Stimulated activated CD4-positive, alpha-beta T cell treated with anti-CD3 and anti-CD28 coated beads, Interleukin-1b, Interleukin-23, amount 100 ng/mL, for 1 hour (primary cell): ENCODE measurements at places on chromosomes 11 and 22.

DNA sequence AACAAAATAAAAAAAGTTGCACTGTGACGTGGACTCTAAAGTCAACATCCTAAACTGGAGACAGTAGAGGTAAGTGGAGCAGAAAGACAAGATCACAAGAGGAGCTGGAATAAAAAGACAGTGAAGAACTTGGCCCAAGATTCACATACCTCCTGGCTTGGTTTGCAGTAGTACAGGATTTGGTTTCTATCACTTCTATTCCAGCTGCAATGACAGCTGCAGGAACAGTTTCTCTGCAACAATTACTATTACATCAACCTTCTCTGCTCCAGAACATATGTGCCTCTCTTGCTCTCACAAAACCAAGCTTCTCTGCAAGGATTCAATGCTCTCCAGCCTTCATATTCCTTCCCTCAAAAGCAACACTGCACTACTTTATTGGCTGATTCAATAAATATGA lies 7.8 kb upstream of the KDM2A start:
- DNase-seq: no peak

- no peak for DNase-seq
These were observed 63.3 kb downstream of the SLC22A24 start for GRCh38 chr11:63080682-63081081.

GRCh38 chr11:12810568-12810894 lies 136.3 kb downstream of the TEAD1 start:
- DNase-seq: no peak

- no peak for DNase-seq
These were observed 82.3 kb upstream of the EED start for GRCh38 chr11:86162239-86162638.

DNA sequence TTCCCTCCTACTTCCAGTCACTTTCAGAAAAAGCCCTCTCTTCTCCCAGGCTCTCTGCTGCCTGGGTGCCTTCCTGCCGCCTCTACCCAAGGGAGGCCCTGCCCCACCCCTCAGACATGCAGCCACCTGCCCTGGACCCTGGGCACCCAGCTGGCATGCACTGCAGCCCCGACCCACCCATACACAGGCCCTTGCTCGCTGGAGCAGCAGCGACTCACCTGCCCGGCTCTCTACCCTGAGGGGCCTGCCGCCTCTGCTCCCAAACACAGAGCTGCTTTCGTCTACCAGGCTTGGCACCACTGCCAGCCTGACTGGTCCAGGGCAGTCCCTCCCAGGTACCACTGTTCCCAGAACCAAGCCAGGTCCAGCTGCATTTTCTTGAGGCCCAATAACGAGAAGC lies 1.2 kb upstream of the TSSK2 start:
- DNase-seq: no peak

DNA sequence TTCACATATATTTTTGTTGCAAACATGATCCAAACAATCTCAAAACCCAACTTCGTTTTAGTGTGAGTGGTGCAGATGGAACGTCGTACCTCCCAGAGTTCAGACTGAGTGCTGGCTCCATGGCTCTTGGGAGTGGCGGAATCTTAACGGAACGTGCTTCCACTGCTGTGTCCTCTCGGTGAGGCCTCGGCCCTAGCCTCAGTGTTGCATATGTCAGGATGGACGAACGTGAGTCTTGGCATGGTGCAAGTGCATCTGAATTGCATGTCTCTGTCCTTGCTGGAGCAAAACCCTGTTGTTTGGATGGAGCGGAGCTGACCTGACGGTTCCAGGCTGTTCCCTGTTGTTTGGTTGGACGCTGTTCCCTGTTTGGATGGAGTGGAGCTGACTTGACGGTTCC lies 306.8 kb downstream of the TBC1D22A start:
- DNase-seq: no peak

DNA sequence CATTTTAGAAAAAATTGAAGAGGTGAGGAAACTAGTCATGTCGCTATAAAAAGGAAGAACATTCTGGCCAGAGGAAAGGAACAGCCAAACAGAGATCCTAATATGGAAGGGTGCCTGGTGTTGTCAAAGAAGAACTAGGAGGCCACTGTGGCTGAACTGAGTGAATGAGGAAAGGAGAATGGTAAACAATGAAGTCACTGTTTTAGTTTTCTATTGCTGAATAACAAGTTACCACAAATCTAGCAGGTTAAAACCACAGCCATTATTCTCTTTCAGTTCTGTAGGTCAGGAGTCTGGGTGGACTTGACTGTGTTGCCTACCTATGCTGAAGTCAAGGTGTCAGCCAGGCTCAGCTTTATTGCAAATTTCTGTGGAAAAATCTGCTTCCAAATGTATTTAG lies 549.3 kb upstream of the CCDC90B start:
- no peak for DNase-seq

GRCh38 chr22:24471570-24471969 lies 23.6 kb upstream of the UPB1 start:
- no peak for DNase-seq

DNA sequence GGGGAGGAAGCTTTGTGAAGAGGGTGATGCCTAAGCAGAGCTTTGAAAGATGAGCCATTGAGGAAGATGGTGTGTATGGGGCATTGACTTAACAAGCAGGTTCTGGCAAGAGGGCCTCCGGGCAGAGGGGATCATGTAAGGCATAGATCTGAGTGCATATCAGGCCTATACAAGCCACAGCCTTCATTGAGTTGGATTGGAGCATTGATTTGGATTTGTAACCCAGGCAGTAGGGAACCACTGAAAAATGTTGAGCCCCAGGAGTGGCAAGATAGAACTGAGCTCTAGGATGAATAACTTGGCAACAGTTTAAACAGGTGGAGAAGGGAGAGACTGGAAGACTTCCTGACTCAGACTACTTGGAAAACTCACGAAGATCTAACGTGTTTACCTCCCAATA lies 21.4 kb downstream of the PANX1 start:
- DNase-seq: no peak

GRCh38 chr22:36331912-36332622 lies 55.7 kb downstream of the MYH9 start:
- DNase-seq: no peak

DNA sequence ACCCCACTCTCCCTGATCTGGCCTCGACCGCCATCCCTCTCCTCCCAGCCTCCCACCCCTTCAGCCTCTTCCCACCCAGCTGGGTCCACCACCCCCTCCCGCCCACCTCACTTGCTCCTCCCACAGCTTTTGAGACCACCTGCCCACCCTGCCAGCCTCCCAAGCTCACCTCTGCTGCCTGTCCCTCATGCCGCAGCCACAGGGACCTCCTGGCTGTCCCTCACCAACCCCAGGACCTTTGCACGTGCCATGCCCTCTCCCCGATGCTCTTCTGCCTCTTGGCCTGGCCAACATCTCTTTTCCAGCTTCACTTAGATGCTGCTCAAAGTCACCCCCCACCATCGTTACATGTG lies 6.5 kb downstream of the PNPLA5 start:
- DNase-seq: no peak

DNA sequence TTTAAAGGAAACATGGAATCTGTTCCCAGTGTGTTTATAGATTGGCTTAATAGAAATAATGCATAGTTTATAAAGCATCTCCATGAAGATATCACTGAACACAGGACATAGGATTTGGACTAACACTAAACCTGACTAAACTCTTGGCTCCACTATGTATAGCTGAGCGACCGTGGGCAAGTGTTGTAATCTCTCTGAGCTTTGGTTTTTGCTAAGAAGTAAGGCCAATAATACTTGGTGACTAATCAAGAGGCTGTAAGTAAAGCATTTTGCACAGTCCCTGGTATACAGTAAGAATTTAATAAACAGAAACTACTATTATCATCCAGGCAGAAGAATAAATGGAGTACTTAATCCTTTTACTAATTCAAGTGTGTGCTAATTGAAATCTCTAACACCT lies 125.5 kb upstream of the MTMR2 start:
- DNase-seq: no peak

- no peak for DNase-seq
These were observed 10.9 kb upstream of the HMOX1 start for GRCh38 chr22:35369996-35370395.

GRCh38 chr11:8934742-8935488 lies 2.2 kb upstream of the C11orf16 start:
- DNase-seq: no peak

GRCh38 chr11:280706-281485 lies 2.7 kb downstream of the NLRP6 start:
- DNase-seq: no peak

DNA sequence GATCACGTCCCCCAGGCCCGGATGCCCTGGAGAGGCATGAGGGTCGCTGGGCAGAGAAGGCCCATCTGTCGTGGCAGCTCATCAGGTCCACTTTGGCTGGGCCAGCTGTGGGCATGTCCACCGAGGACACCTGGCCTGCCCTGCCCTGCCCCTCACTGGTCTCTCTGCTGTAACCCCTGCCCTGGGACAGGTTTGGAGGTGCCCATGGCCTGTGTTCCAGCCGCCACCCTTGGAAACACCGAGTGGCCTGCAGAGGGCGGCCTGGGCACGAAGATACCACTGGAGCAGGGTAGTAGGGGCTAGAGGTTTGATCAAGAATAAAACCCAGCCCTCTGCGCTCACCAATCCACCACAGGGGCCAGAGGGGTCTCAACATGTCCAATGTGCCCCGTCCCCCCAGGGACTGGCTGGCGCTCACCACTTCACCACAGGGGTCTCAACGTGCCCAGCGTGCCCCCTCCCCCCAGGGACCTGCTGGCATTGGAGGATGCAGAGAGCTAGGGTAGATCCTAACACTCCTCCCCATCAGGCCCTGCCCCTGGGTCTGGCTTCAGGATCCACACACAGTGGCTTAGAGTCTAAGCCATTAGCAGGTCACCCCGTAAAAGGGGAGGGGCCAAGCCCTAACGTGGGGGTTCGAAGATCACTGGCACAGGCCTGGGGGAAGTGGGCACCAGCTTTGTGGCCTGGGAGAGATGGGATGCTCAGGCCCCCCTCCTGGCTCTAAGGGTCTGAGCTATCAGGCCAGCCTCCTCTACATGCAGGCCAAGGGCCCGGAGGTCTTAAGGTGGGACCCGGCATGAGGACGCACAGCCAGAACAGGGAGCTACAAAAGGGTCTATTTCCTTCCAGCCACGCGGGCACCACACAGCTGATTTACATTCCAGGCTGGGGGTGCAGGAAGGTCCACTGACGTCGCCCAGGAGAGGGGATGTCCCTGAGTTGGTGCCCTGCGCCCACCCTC lies 1.3 kb upstream of the HDAC10 start:
- DNase-seq: peak; percentile 51

DNA sequence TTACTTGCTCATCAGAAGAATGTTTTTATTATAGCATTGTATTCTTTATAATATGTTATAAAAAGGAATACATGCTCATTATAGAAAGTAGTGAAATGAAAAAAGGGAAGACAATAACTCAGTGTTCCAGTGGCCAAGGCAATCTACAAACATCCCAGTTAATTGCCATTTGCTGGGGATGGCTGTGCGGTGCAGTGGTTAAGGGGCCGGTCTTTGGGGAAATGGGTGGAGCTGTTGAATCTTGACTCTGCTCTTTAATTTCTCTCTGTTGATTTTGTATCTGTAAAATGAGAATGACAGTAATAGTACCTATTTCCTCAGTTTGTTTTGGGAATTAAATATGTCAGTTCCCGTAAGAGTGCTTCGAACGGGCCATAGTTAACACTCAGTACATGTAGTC lies 212.7 kb upstream of the TBCEL start:
- no peak for DNase-seq

DNA sequence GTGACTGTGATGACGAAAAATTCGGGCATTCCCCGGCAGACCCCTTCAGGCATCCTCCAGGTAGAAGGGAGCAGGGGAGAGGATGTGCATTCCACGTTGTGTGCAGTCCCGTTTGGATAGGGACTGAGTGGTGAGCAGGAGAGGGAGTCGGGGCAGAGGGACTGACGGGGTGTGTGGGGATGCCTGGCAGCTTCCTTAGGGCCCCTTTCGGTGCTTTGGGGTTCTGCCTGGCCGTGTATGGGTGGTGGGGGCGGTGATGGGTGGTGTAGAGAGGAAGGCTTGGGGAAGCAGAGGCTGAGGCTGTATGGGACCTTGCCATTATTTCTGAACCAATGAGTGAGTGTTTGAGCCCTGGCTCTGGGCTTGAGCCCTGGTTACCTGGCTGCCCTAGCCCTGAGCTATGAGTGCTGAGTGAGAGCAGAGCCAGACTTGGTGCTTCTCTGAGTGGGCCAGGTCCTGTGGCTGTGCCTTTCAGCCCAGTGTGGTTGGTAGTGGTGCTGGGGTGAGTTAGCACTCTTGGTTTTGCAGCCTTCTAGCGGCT lies 914 bp downstream of the INPPL1 start:
- DNase-seq: no peak

- DNase-seq: no peak
These were observed 33.1 kb upstream of the SPTBN2 start for GRCh38 chr11:66762088-66762487.

DNA sequence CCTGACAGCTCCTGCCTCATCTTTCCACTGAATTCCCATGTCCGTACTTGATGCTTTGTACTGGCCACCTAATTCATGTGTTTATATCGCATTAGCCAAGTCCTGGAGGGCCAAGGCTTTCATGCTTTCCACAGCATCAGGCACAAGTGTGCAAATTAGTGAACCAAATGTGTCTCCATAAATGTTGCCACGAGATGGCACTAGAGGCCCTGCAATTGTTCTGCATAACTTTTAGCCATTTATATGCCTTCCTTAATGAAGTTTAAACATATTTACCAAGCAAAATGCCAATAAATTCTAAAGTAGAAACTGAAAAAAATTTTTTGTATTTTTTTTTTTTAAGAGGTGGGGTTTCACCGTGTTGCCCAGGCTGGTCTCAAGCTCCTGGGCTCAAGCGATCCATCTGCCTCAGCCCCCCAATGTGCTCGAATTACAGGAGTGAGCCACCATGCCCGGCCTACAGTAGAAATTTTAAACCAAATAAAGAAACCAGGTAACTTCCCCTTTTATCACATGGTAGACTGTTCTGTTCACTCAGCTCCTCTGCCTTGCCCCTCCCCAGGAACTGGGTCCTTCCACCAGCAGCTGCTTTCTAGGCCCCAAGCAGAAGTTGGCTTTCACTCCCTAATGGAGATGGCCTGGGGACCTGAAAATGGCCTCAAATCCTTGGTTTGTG lies 20.8 kb upstream of the IL18BP start:
- DNase-seq: peak; percentile 15

DNA sequence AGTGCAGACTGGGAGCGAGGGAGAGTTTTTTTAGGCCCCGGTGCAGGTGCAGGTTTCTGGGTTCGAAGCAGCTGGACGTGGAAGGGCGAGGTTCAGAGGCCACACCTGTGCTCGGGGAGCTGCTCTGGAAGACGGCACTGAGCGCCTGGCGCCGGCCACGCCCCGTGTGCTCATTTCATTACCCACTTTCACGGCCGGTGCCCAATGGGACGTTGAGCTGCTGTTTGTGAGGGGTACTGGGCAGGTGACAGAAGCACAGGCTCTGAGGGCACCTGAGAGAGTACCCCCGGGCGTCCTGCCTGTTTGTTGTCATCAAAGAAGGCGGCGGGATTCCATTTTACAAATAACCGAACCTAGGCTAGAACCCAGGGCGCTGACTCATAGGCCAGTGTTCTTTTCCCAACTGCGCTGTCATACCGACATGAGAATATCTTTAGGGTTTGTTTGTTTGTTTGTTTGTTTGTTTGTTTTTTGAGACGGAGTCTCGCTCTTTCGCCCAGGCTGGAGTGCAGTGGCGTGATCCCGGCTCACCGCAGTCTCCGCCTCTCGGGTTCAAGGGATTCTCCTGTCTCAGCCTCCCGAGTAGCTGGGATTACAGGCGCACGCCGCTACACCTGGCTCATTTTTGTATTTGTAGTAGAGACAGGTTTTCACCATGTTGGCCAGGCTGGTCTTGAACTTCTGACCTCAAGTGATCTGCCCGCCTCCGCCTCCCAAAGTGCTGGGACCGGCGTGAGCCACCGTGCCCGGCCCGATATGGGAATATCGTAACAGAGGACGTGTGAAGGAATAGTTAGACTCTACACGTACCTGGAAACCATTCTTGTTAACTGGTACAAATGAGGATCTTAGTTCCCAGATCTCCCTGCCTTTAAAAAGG lies 16.6 kb upstream of the SPTBN2 start:
- DNase-seq: no peak
